ENCODE measurements at places on chromosomes 7 and 10.

GRCh38 chr7:36787933-36788378 lies 63.7 kb upstream of the AOAH start:
- no peak for DNase-seq

GRCh38 chr7:69243016-69243415 lies 355.3 kb upstream of the AUTS2 start:
- no peak for DNase-seq

- DNase-seq = no peak
Observed at GRCh38 chr7:1323178-1324027, 90.7 kb downstream of the UNCX start.

- DNase-seq = no peak
Observed at GRCh38 chr7:96675548-96675947, 34.1 kb downstream of the SEM1 start.

DNA sequence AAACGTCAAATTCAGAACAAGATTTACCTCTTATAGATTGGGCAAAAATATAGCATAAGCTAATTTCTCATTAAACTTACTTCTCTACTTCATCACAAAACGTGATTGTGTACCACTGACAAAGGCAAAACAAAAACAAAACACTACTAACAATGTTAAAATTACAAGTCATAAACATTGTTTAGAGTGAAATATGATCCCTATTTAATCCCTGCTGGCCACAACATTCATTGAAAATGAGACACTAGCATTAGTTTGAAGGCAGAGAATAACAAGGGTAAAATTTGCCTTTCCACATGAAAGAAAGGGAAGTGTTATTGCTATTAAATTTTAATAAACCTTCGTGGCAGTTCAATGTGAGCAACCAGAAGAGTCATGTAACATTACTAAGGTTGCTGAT lies 45.0 kb downstream of the SEMA3A start:
- DNase-seq = no peak

DNA sequence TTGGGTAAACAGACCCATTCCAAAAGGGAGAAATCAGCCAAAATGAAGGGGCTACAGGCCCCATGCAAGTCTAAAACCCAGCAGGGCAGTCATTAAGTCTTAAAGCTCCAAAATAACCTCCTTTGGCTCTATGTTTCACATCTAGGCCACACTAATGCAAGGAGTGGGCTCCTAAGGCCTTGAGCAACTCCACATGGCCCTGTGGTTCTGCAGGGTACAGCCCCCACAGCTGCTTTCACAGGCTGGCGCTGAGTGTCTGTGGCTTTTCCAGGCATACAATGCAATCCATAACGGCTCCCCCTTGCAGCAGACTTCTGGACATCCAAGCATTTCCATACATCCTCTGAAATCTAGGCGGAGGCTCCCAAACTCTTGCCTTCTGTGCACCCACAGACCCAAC lies 9.0 kb downstream of the TMEM243 start:
- no peak for DNase-seq

GRCh38 chr7:5408777-5409176 lies 14.9 kb downstream of the TNRC18 start:
- DNase-seq = peak; percentile 68

DNA sequence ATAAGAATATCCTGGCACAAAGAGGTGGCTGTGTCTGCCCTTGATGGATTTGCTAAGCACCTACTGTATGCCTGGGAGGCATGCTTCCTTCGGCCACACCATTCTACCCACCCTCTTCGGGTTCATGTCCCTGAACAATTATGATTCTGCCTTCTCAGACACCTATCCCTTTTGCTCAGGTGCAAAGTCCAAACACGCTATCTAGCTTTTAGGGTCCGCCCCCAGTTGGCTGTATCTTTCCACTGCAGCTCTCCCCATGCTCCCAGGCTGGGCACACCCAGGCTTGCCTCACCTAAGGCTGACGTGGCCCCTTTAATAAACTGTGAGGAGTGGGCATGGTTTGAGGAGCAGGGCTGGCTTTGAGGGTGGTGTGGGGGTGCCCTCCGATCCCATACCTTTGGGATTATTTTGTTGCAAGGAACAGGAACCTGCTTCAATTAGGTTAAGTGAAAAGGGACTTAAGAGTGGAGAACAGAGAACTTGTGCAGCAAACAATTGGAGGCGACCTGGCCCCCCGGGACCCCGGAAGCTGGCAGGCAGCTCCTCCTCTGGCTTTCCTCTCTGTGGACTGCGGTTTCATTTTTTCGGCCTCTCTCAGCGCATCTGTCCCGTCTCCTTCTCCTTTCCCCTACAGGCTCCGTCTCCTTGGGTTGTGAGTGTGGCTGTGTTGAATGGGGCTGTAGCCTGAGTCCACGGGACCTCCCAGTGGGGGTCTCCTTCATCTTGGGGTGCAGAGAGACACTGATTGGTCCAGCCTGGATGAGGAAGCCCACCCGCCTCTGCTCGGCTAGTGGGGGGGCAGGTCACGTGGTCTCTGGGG lies 3.8 kb downstream of the CLIP2 start:
- no peak for DNase-seq

DNA sequence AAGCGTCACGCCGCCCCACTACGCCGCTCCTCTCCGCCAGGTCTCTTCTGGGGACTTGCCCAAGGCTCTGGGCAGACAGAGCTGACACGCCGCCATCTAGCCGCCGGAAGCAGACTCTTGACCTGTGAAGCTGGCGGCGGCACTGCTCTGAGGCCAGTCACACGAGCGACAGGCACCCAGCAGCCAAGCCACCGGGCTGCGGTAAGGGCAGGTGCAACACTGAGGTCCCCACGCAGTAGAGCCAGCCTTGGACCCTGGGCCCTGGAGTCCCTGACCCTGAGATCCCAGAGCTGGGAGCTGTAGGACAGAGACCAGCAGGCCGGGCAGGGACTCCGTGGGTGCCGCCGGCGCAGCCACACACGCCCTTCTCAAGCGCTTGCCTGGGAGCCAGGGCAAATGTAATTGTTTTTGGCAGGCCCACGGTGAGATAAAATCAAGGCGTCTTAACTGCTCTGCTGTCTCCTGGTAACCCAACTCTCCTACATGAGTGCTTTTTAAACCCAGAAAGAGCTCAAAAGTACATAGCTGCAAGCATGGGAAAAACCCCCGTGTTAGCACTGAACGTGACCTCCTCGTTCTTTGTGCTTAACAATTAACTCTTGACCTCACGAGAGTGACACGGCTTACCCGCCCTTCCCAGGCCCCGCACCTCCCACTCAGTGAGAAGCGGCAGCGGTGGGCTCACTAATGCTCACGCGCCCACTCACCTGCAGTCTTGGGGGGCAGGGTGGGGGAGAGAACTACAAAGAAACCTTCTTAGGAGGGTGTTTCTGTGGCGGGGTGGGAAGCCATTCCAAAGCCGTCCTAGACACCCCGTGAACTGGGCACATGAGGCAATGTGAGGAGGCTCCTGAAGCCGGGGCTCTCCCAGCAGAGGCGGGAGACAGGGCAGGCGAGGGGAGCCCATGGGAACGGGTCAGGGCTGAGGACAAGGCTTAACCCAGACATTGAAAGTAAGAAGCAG lies 8.5 kb downstream of the GPER1 start:
- DNase-seq = no peak

DNA sequence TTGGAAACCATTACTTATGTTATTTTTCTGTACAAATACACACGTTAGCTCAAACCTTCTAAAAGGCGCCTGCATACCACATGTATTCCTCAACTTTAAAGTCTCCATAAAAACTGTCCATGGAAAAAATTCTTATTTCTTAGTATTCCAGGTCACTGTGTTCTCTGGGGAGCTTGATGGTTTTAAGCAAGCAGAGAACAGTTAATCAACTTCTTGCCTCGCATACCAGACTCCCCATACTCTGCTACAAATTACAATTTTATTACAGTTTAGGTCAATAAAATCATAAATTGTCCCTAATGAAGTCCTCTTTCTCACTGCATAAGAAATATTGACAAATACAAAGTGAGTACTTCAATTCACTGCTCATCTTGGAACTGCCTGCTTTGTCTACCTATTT lies 77.0 kb upstream of the GPR22 start:
- DNase-seq = no peak

- DNase-seq = no peak
Observed at GRCh38 chr7:96052860-96053470, 268.9 kb downstream of the SLC25A13 start.

Data from NCI-H226 (cell line).